ENCODE measurements at places on chromosomes 3 and 15.

DNA sequence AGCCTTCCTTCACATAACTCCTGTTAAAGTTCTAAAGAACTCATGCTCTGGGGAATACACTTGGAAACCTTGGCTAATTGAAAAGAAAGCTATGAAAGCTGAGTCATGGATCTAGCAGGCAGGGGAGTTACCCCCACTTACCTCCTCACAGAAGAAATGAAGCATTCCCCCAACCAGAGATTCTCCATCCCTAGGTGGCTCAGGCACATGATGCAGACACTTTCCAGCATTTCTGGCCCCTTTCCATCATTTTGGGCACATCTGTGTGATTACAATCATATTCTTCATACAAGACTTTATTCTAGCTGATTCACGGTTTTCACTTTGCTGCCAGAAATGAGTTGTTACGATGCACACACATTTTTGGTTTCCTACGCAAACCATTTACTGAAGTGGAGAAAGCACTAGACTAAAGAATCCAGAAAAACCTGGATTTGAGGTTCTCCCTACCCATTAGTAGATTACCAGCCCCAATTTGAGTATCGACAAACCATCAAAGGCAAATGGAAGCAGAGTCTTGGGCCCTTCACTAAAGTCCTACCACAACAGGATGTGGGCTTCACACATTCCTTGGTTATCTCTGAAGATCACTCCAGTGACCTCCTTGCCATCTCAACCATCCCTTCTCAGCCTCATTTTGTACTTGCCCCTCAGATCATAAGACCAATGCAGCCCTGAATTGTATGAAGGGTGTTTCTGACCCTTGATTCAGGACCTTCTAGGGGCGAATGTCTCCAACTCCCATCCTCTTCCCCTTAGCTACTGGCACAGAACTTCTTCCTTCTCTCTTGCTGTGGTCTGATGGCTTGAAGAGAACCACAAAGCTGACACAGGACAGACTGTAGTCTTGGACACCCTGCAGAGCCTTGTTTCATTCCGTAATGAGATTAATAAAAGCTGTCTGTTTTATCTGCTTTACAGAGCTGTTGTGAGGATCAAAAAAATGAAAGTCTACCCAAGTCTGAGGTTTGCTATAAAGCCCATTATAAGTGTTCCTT lies 42.5 kb upstream of the SNRK start:
- no peak for DNase-seq

DNA sequence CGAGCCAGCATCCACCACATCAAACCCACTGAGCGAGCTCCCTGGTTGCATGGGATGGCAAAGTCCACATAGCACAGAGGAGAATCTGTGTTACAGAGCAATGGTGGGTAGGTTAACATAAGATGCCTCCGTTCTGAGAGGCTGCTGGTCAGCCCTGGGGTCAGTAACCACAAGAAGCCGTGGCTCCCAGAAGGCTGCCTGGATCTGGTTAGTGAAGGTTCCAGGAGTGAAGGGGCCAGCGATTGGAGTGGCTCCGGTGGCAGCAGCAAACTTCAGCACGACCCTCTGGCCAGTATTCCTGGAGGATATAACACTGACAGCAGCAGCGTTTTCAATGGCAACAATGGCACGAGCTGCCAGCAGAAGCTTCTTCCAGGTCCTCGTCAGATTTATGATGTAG lies 18.4 kb upstream of the PIGZ start:
- no peak for DNase-seq

GRCh38 chr3:157610876-157611535 lies 107.8 kb upstream of the VEPH1 start:
- no peak for DNase-seq

DNA sequence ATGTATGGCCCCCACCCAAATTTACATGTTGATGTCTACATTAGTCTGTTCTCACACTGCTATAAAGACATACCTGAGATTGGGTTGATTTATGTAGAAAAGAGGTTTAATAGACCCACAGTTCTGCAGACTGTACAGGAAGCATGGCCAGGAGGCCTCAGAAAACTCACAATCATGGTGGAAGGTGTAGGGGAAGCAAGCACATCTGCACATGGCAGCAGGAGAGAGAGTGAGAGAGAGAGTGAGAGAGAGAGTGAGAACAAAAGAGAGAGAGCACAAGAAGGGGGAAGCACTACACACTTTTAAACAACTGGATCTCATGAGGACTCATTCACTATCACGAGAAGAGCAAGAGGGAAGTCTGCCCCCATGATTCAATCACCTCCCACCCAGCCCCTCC lies 130.5 kb downstream of the XXYLT1 start:
- DNase-seq, result no peak

DNA sequence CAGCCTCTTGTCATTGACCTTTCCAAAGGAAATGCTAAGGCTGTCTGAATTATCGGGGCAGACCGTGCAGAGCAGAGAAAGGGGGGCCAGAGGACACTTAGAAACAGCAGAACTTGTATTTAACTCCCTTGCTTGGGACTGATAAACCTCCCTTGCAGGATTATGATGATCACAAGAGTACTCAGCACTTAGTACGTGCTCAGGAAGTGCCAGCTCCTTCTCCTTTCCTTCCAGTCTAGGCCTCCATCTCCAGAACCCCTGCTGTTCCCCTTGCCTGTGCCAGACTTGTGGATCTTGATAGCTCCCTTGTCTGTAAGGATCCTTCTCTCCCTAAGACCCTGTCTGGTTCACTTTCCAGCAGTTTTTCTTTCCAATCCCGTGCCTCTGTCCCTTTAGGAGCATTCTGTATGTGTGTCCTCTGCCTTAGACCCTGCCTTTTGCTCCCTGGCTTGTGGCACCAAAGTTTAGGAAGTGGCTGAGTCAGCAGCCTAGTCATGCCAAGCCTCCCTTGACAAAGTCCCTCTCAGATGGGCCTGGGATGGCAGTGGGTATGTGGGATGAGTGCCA lies 747 bp downstream of the SORD start:
- peak; percentile 23 for DNase-seq

- DNase-seq, result peak; percentile 44
Measured at GRCh38 chr3:13282986-13283876, 136.9 kb downstream of the NUP210 start.

- no peak for DNase-seq
Measured at GRCh38 chr3:73094129-73094528, 32.7 kb downstream of the EBLN2 start.

DNA sequence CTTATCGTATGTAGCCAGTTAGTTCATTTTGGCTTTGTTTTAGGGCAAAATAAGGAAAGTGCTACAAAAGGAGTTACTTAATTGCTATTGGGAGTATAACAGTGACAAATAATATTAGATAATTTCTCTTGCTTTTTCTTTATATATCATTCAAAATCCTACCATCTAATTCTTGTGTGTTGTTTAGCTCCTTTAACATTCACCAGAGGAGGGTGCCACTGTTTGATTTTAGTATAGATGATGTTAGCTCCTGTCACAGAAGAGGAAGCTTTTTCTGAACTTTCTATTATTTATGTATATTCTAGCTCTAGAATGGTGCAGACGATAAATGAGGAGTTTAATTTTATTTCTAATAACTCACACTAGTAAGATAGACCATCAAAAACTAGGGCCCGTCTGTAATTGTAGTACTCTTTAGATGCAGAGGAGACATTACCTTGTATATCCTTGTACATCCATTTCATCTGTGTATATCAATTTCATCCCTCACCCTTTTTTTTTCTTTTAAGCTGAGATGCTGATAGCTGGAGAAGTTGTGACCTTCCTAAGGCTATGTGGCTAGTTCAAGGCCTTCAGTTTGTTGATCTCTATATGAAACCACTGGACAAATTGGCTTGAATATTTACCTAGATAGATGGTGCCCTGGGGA lies 3.0 kb downstream of the PPM1L start:
- DNase-seq, result no peak

DNA sequence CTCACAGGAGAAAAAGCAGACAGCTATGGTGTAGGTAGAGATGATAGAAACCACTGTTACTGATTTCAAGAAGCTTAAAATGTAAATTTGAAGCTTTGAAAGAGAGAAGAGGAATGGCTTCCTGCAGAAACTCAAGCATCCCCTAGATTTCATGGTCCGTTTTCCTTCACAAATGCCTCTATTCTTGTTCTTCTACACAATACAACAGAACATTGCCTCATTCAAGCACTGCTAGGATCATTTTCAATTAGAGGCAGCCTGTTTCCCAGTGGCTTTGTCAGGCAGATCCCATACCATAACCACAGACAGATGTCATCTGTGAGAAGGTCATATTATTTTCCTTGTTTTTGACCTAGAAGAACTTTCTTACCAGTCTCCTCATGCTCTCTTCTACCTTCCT lies 77.9 kb upstream of the SPRED1 start:
- DNase-seq, result no peak

GRCh38 chr15:57183041-57183440 lies 193.3 kb upstream of the CGNL1 start:
- DNase-seq, result no peak

Data from NCI-H1417 (cell line).